Inflammatory macrophage treated with lipopolysaccharide for 1 hour (primary cell): ENCODE measurements at places on chromosomes 12 and 14.

- DNase-seq: peak; percentile 78
Measured at GRCh38 chr12:14257734-14258574, 107.5 kb upstream of the ATF7IP start.

DNA sequence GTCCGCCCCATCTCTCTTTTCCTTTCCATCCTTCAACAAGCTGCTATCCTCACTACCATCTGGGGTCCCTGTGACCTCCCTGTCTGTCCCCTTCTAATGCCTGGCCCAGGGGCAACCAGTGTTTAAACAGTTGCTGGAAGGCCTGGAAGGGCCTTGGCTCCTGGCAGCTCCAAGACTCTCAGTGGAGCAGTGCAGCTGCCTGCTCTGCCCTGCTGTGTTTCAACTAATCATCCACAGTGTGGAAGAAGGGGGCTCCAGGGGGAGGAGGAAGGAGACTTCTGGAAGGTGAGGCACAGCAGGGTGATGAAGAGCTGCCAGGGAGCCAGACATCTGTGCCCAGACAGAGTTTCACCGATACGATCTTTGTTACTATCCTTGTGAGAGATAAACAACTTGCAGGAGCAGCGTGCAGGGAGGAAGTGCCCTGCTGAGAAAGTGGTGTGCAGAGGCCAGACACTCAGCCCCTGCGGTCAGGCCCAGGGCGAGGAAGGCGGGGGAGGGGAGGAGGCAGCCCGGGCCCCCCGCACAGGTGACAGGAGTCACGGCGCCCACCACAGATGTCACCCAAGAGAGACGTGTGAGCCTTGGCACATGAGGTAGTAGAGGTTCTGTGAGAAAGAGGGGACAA, 1061.8 kb downstream of the BCL11B start:
- no peak for DNase-seq

GRCh38 chr14:69650948-69651369, 39.6 kb downstream of the SUSD6 start:
- DNase-seq: no peak

DNA sequence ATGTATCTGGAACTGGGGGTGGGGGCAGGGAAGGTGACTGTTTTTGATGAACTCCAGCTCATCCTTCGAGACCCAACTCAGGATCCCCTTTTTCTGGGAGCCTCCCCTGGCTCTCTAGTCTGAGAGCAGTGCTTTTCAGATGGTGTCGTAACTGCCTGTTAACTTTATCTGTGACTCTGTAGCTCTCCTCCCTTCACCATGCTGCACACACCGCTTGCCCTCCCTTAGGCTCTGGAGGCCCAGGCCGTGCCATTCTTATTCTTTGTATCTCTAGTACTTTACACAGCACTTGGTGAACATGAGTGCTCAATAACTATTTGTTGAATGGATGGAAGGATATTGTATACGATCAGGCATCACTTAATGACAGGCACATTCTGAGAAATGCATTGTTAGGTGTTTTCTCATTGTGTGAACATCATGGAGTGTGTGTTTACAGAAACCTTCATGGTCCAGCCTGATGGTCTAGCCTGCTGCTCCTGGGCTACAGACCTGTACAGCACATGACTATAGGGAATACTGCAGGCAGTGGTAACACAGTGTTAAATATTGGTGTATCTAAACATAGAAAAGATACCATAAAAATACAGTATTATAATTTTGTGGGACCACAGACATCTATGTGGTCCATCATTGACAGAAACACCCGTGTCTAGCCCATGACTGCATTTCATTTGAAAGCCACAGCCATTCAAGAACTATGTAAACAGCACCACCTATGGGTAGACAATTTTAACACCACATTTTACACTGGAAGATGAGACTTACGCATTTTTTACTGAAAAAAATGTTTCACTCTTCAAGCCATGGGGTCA, 91.8 kb downstream of the EML1 start:
- DNase-seq: peak; percentile 75

DNA sequence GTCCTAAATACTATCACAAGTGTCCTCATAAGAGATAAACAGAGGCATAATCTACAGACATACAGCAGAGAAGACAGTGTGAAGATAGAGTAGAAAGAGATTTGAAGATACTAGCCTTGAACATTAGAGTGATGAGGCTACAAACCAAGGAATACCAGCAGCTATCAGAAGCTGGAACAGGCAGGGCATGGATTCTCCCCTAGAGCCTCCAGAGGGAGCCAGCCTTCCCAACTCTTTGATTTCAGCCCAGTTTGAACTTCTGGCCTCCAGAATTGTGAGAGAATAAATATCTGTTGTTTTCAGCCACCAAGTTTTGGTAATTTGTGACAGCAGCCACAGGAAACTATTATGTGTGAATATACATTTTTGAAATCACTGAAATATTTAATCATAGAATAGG, 47.2 kb downstream of the CCDC91 start:
- DNase-seq: no peak

- DNase-seq: no peak
Measured at GRCh38 chr14:68815298-68816182, 22.7 kb upstream of the ZFP36L1 start.

- DNase-seq: no peak
Measured at GRCh38 chr12:44848703-44849085, 27.4 kb downstream of the NELL2 start.

DNA sequence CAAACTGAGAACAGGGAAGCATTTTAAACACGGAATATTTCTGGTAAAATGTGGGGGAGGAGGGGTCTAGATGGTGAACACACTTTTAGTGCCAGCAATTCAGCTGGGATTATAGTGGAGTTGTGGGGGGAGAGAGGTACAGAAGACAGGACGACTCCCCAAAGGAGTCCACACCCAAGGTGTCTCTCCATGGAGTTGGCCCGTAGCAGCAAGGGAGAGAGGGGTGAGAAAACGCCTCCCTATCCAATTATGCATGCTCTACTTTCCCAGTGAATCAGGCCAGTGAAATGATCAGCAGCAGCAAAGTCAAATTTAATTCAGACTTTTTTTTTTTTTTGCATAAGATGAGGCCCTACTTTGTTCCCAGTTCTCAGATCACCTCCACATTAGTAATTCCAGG, 38.6 kb downstream of the BTG1 start:
- DNase-seq: no peak

- DNase-seq: no peak
Measured at GRCh38 chr12:49868449-49868848, 25.5 kb upstream of the BCDIN3D start.
